ENCODE measurements at places on chromosomes 4 and X.

GRCh38 chrX:153416781-153417450 lies 5.6 kb downstream of the ZFP92 start:
- DNase-seq = no peak

DNA sequence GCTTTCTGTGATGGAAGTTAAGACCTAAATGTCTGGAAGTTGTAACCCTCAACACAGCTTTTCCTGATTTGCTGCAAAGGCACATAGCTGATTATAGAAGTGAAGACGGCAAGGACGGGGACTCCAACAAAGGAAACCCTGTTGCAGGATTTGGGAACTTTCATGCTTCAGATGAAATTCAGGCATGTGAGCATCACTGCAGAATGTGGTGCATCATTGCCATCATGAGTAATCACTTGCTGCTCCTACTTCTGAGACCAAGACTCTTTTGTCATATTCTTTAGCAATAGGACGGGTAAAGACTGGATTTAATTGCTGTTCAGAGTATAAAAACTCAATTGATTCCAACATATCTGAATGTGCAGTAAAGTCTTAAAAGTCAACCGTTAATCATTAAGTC lies 35.8 kb downstream of the YIPF6 start:
- DNase-seq = no peak

DNA sequence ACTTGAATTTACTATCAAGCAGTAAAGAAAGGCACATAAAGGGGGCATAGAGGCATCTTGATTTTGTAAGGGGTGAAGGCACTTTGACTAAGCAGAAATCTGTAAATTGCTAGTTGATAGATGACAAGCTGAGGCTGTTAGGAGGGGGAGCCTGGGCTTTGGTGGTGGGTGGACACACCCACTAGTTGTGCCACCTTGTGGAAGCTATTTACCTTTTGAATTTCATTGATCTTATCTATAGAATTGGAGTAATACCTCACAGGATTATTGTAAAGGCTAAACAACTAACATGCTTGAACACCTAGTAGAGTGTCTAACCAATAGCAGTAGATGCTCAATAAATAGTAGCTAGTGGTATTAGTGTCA lies 142.8 kb upstream of the KCNIP4 start:
- DNase-seq = no peak

GRCh38 chrX:24619647-24620046 lies 27.5 kb downstream of the PCYT1B start:
- no peak for DNase-seq

- no peak for DNase-seq
Measured at GRCh38 chr4:80431203-80431965, 95.9 kb downstream of the CFAP299 start.

DNA sequence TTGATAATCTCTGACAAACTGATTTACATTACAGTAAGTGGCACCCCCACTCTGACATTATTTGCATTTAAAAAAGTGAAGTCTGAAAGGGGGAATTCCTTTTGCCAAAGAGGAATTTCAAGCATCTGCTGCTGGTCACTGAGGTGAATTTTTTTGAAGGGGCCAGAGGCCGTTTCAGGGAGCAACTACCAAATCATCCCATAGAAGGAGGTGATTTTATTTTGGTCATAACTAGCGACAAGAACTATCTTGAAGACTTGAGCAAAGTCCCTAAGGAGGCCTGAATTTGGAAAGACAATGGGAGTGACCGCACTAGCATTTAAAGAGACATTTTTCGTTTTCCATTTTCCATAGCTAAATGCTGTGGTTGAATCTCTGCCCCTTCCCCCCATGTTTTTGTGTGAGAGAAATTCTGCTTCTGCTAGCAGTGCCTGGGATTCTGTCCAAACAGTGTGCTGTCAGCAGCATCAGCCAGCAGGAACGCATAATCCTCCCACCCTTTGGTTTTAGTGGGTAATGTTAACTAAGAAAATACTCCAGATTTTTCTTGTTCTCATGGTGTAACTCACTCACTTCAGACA lies 110.1 kb upstream of the MED14 start:
- DNase-seq = no peak

DNA sequence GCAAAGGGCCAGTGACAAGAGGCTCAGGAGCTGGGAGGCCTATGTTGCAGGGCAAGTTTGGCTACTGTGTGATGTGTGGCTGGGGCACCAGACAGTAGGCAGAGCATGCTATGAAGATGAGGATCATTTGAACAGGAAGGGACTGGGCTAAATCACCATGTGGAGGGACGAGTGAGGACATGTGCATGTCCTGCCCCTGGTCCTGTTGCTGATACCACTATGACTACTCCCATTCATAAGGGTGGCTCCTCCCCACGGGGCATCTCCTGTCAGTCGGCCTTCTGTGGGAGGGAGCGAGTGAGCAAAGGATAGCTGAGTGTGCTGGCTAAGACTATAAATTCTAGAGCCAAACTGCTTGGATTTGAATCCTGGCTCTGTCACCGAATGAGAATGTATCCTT lies 139.2 kb downstream of the TMEM164 start:
- no peak for DNase-seq

DNA sequence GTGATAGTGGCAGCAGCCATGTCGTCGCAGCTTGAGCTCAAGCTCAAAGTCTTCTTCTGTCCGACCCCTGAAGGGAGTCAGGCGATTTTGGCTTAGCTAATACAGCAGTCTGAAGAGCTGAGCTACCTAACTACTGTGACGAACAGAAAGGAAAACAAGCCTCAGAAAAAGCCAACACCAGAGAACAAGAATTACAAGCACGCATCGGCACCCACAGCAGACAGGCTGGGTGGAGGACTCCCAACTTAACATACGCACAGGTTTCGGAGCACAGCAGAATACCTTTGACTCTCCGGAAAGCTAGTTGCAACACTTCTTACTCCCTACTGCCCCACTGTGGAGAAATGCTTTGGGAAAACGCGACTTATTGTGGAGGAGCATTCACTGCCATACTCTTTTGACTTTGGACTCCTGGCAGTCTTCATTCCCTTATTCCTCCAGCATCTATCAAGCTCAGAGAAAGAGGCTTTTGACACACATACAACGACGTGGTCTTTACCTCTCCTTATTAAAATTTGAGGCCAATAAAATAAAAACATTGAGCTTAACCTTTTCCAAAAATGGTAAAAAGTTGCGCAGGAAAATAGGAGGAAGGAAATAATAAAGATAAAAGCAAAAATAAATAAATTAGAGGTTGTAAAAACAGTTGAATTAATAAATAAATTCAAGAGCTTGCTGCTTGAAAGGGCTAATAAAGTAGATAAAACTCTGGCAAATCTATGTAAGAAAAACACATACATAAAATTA lies 41.3 kb upstream of the GPC3 start:
- no peak for DNase-seq

DNA sequence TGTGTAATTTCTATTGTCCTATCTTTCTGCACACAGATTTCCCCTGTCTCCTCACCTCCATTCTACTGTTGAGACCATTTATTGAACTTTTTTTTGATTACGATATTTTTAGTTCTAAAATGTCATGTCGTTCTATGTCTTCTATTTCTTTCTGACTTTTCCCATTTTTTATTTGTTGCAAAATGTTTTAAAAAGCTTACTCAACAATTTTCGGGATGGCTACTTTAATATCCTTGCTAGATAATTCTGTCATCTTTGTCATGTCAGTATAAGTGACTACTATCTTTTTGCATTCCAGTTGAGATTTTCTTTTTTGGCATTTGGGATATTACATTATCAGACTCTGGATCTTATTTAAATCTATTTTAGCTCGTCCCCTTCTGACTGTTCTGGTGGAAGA lies 7.5 kb upstream of the DMD start:
- DNase-seq = no peak

- DNase-seq = no peak
Measured at GRCh38 chr4:72286185-72286584, 254.4 kb downstream of the NPFFR2 start.

GRCh38 chr4:34170946-34171345 lies 2073.4 kb downstream of the ARAP2 start:
- DNase-seq = no peak

DNA sequence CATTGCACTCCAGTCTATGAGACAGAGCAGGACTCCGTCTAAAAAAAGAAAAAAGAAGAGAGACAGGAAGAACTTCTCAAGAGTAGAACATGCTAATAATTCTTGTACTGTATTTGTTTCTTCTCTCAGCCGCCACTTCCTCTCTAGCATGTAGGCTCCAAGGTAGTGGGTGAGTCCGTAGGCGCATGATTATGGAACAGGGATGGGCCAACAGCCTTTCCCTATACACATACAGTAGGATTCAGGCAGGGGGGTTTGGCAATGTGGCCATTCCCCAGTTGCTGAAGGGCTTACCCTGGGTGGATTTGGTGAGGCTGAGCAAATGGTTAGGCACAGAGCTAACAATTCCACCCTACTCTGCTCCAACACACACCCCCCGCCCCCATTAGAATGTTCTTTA lies 35.0 kb upstream of the APLN start:
- no peak for DNase-seq

DNA sequence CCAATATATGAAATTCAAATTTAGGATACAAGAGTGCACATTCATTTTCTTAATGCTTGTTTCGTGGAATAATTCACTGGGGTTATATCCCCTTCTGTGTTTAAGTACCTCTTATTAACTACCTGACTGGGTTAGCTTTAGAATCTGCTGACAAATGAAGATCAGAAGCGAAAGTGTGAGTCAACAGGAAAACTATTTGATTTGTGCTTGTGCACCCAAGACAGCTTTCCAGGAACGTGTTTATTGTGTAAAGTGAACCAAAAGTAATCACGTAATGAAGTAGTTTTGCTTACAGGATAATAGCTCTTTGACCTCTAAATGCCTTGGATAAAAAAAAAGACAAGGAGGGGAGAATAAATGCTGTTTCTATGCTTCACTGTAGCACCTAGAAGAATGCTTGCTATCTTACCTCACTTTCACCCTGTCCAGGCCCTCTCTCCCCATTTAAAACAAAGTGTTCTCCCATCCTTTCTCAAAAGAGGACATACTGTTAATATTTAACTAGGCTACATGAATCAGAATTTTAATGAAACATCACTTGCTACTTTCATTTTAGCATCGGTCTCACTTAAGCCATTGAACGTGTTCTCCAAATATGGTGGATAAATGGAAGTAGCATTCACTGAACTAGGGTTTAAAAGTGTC lies 141.9 kb downstream of the THOC2 start:
- no peak for DNase-seq

GRCh38 chr4:27711041-27711440 lies 850.4 kb downstream of the STIM2 start:
- DNase-seq = no peak

- DNase-seq = no peak
Measured at GRCh38 chr4:89039730-89040338, 17.2 kb downstream of the FAM13A start.

DNA sequence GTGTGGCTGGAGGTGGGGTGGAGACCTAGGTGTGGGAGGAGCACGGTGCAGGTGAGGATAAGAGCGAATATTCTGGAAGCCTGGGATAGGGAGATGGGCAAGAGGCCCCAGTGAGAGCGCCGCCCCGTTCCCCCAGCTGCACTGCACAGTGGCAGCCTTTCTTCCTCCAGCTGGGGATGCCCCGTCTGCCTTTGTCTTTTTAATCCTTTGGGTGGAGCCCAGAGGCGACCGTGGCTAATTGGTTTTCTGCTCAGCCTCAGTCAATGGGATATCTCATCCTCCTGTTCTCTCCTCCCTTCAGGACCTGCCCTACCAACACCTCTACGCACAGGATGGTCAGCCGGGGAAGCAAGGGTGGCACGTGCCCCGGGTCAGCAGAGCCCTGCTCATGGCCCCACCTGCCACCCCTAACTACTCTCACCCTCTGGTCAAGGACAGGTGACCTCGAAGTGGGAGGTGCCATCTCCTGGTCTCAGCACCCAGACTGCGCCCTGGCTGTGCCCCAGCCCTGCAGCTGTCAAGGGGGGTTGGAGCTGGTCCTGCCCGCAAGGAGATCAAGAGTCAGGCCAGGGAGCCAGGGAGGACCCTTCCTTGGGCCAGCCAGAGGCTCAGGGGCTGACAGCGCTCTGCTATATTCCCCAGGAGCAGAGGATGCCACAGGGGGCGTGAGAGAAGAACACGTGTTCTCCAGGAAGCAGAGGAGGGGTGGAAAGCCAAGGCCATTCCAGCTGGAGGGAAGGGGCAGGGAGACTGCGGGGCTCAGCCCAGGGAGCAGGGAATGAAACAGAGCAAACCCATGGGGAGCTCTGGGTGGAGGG lies 64.0 kb downstream of the ADRA2C start:
- DNase-seq = no peak

DNA sequence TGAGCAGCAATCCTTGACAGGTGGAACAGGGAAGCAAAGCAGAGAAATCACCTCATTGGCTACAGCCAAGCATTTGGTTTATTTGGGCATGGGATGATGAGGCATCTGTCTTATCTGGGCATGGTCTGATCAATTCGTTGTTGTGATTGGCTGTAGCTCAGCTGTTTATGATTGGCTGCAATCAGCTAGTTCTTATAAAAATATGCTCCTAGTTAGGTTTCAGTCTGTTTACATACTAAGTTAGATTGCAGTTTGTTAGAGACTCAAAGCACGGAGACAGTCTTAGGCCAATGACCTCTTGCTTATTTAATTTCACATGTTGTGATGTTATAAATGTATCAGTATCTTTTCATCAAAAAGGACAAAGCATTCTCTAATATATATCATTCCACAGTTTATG lies 312.0 kb downstream of the PDGFC start:
- no peak for DNase-seq

DNA sequence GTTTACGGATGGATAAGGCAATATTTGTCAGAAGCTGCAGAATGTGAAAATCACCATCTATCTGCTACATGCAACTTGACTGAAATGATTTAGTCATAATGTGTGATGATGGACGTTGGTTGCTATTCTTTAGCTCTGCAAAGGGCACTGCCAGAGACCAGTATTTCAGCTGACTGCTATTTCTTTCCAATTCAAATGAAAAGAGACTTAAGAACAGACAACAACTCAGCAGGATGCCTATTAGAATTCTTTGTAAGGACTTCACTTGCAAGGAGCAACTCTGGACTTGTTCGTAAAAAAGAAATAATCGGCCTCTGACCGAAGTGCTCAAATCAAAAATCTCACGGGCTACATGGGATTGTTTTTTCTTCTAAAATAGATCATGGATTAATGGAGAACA lies 262.7 kb downstream of the DHX15 start:
- DNase-seq = no peak

GRCh38 chr4:36990128-36990872 lies 254.2 kb upstream of the NWD2 start:
- DNase-seq = no peak

DNA sequence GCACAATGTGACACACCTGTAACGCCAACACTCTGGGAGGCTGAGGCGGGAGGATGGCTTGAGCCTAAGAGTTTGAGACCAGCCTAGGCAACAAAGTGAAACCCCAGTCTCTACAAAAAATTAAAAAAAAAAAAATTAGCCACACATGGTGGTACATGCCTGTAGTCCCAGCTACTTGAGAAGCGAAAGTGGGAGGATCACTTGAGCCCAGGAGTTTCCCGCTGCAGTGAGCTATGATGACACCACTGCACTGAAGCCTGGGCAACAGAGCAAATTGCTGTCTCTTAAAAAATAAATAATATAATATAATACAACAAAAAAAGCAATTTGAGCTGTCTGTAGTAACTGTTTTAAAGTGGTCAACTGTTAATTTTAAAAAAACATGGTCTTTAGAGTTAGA lies 13.2 kb downstream of the SPOCK3 start:
- DNase-seq = no peak

- DNase-seq = no peak
Measured at GRCh38 chrX:39869846-39870601, 227.7 kb downstream of the BCOR start.

Data from stimulated activated CD8-positive, alpha-beta memory T cell treated with anti-CD3 and anti-CD28 coated beads, Interleukin-7, amount 100 ng/mL, for 1 hour (primary cell).